ENCODE measurements at places on chromosomes 3 and 15. TPM values are rescaled to one million over a fixed set of nuclear protein-coding genes. Genes with fewer than 3 reads are reported as not detected.

- H3K36me3 ChIP-seq = no peaks in the 10 kb centered on the region
- no peak overlapping the region for H3K4me3 ChIP-seq
- no peak for DNase-seq
- H3K27me3 ChIP-seq = no peaks in the 10 kb centered on the region
- H3K27ac ChIP-seq = peak overlapping the region; percentile 79
Observed at GRCh38 chr3:58066842-58067241, 58.6 kb downstream of the FLNB start.

- H3K4me3 ChIP-seq = no peak overlapping the region
- no peaks in the 10 kb centered on the region for H3K27me3 ChIP-seq
- H3K36me3 ChIP-seq = no peaks in the 10 kb centered on the region
- DNase-seq = no peak
- peak overlapping the region; percentile 49 for H3K27ac ChIP-seq
- peaks cover 4% of the 10 kb centered on the region for H3K4me1 ChIP-seq
Observed at GRCh38 chr3:112074006-112074405, 12.2 kb upstream of the C3orf52 start.

- no peaks in the 10 kb centered on the region for H3K27me3 ChIP-seq
- no peaks in the 10 kb centered on the region for H3K4me1 ChIP-seq
- DNase-seq = no peak
- no peak overlapping the region for H3K4me3 ChIP-seq
- H3K36me3 ChIP-seq = no peaks in the 10 kb centered on the region
Observed at GRCh38 chr3:18641916-18642315, 216.8 kb upstream of the SATB1 start.

- DNase-seq = no peak
- peaks cover 28% of the 10 kb centered on the region for H3K4me1 ChIP-seq
- no peaks in the 10 kb centered on the region for H3K27me3 ChIP-seq
- H3K4me3 ChIP-seq = no peak overlapping the region
- peak overlapping the region; percentile 77 for H3K27ac ChIP-seq
Observed at GRCh38 chr3:196192036-196192523, 19.1 kb downstream of the ZDHHC19 start.

GRCh38 chr3:191358929-191359328 lies 28.6 kb upstream of the UTS2B start:
- H3K27me3 ChIP-seq = no peaks in the 10 kb centered on the region
- no peak overlapping the region for H3K27ac ChIP-seq
- no peak overlapping the region for H3K4me3 ChIP-seq
- H3K36me3 ChIP-seq = peaks cover 64% of the 10 kb centered on the region
- DNase-seq = no peak

DNA sequence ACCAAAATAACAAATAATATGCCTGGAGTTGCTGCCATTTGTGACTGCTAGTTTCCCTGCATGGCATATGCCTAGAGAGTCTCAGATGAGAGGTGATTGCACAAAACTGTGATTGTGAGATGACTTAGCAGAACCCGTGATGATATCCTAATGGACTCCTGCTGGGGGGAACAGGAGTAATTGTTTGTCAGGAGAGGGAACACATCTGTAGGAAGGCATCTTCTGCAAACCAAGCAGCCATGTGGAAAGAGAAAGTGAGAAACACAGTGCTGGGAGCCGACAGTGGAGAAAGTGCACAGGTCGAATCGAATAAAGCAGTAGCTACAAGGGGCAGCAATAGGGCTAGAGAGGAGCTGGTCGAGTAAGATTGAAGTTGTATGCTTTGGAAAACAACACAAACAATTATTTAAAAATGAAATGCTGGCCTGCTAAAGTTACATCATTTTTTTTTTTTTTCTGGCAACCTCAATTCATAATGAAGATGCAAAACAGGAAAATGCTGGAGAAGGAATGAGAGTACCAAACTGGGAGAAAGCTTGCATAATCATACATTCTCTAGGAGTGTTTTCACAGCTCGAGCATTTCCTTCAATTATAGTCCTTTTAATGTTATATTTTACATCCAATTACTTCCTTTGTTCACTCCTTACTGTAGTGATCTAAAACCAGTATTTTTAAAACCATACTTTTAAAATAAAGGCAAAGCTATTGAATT lies 494.2 kb upstream of the AGTR1 start:
- H3K4me1 ChIP-seq = no peaks in the 10 kb centered on the region
- no peaks in the 10 kb centered on the region for H3K27me3 ChIP-seq
- H3K4me3 ChIP-seq = no peak overlapping the region

DNA sequence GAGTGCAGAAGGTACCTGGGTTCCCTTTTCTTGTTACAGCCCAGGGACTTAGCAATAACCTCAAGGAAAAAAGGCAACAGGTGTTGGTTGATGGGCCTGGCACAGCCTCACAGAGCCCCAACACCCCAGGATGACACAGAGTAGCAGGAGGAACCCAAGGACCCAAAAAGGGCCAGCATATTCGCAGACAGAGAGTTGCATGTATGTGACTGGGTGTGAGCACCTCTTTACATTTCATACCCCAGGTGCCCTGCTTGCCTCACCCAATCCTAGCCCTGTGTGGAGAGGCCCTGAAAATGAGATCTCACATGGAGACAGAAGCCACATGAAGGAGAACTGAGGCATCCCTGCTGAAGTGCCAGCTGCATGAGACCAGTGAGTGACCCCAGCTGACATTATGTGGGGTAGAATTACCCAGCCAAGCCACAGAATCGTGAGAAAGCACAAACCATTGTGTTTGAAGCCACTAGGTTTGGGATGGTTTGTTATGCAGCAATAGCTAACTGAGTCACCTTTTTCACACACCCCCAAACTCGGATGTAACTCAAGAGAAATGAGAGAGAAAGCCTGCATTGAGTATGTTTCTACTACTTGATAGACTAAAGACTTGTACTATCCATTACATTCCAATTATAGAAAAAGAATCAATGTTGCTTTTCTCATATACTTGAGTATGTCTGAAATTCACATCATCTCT lies 26.2 kb upstream of the HHATL start:
- no peaks in the 10 kb centered on the region for H3K36me3 ChIP-seq
- no peaks in the 10 kb centered on the region for H3K4me1 ChIP-seq
- DNase-seq = no peak
- H3K27ac ChIP-seq = no peak overlapping the region
- H3K4me3 ChIP-seq = no peak overlapping the region

- H3K36me3 ChIP-seq = no peaks in the 10 kb centered on the region
- peaks cover 8% of the 10 kb centered on the region for H3K4me1 ChIP-seq
- no peak for DNase-seq
Observed at GRCh38 chr3:42758126-42758525, 14.9 kb downstream of the CCDC13 start.

DNA sequence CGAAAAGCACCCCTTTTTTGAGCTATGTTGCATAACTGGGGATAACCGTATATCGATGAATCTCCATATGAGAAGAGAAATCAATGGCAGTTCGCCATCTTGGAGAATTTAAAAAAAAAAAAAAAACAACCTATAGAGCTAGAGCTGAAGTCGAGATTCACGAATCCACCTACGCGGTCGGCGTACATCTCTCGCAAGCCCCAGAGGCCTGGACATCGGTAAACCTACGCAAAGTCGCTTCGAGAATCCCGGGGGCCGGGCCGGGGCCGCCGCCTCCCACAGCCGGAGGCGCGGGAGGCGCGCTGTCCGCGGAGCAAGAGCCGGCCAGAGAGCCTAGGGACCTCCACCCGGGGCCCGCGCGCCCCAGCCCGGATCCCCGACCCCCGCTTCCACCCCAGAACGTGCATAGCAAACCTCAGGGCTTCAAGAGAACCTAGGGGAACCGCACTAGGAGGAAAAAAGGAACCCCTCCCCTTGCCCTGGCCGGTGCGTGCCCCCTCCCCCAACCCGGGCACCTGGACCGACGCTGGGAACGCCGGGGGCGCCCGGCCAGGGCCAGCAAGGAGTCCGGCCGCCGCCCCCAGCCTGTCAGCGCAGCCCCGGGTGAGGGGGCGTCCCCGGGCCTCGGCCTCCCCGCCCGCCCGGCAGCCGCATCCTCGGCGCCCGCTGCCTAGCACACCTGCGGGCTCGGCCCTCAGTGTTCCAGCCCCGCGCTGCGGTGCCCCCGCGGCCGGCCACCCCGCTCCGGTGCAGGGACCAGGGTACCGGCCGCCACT lies 567 bp downstream of the PFN2 start:
- peak overlapping the region; percentile 96 for H3K4me3 ChIP-seq
- peak; percentile 88 for DNase-seq
- H3K36me3 ChIP-seq = no peaks in the 10 kb centered on the region

DNA sequence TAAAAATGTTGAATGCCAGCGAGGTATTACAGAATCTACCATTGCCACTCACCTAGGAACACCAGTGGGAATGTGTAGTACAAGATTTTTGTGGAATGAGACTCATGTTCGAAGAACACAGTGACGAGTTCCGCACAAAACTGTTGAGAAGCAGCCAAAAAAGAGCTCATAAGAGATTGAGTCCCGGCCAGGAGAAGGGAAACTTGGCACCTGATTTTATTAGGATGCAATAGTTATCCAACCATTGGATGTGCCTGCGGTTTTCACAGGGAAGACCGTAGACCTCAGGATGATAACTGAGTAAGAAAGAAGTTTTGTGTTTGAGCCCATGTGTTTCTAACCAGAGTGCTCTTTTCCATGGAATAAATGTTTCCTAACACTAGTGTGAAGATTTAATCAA lies 88.9 kb downstream of the PTPRG start:
- H3K4me3 ChIP-seq = no peak overlapping the region
- H3K36me3 ChIP-seq = no peaks in the 10 kb centered on the region
- no peaks in the 10 kb centered on the region for H3K27me3 ChIP-seq
- peaks cover 8% of the 10 kb centered on the region for H3K4me1 ChIP-seq
- DNase-seq = no peak

- no peak overlapping the region for H3K27ac ChIP-seq
- no peaks in the 10 kb centered on the region for H3K4me1 ChIP-seq
- no peaks in the 10 kb centered on the region for H3K27me3 ChIP-seq
Observed at GRCh38 chr3:174270841-174271240, 588.3 kb upstream of the NAALADL2 start.

DNA sequence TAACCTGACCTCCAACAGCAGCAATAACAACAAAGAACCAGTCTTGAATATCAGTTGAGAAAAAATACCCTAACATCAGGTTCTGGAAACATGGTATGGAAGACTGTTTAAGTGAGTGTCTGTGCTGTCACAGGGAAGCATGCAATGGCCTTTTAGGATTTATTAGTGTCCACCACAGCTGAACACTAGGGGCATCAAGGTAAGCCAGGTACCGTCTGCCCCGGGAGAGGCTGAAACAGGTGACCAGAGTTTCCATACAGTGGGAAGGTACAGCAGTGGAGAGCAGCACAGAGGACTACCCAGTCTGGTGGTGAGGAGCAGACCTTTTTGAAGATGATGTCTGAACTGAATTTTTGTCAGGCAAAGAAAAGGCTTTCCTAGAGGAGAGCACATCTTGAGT lies 18.4 kb downstream of the ZDHHC23 start:
- H3K27me3 ChIP-seq = no peaks in the 10 kb centered on the region
- H3K36me3 ChIP-seq = no peaks in the 10 kb centered on the region
- H3K4me3 ChIP-seq = no peak overlapping the region
- H3K27ac ChIP-seq = no peak overlapping the region
- no peaks in the 10 kb centered on the region for H3K4me1 ChIP-seq

- H3K27me3 ChIP-seq = no peaks in the 10 kb centered on the region
- DNase-seq = no peak
- no peaks in the 10 kb centered on the region for H3K36me3 ChIP-seq
- no peak overlapping the region for H3K27ac ChIP-seq
- H3K4me3 ChIP-seq = no peak overlapping the region
Observed at GRCh38 chr15:25175789-25176615, 221.2 kb downstream of the SNRPN start.

GRCh38 chr3:137998121-137999042 lies 11.6 kb upstream of the CLDN18 start:
- peaks cover 12% of the 10 kb centered on the region for H3K27me3 ChIP-seq
- H3K4me3 ChIP-seq = peak overlapping the region; percentile 50
- H3K27ac ChIP-seq = peak overlapping the region; percentile 98
- no peaks in the 10 kb centered on the region for H3K36me3 ChIP-seq
- peak; percentile 93 for DNase-seq

DNA sequence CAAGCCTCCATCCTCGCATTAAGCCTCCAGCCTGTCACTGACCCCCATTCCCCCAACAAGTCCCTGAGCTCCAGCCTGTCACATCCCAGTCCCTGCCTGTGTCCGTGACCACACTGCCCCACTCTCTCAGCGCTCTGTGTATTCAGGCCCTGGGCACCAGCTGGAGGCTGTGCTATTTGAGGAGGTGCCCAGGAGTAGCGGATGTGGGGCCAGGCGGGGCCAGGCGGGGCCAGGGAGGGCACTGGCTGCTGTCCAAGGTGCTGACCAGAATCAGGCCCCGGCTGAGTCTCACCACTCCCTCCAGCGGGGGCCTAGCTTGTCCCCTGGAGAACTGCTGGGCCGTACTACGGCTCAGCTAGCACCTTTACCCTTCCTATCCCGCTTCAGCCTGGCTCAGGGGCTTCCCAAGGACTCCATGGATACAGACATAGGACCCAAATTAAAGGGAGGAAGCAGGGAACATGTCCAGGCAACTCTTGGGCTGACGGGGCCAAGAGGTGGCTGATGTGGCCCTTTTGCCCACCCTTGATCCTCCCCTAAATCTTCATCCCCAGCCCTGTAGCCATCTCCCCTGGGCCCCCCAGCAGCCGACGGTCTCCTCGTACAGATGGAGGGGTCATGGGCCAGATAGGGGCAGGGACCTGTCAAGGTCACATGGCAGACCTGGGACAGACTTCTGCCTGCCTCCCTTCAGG lies 1.1 kb downstream of the HHATL start:
- no peak overlapping the region for H3K27ac ChIP-seq
- DNase-seq = peak; percentile 54
- H3K36me3 ChIP-seq = no peaks in the 10 kb centered on the region
- no peaks in the 10 kb centered on the region for H3K27me3 ChIP-seq
- H3K4me3 ChIP-seq = no peak overlapping the region

The TLR9 gene
- total RNA-seq = not detected

The HRH1 gene
- total RNA-seq = 0.29 TPM

The WHAMM gene
- total RNA-seq = 8.3 TPM

The UBAP1L gene
- total RNA-seq = 5.3 TPM

The HYKK gene
- total RNA-seq = 1.4 TPM
